ENCODE measurements at places on chromosomes 5 and 9.

- DNase-seq: no peak
Observed at GRCh38 chr9:110426052-110426709, 88.5 kb upstream of the TXNDC8 start.

DNA sequence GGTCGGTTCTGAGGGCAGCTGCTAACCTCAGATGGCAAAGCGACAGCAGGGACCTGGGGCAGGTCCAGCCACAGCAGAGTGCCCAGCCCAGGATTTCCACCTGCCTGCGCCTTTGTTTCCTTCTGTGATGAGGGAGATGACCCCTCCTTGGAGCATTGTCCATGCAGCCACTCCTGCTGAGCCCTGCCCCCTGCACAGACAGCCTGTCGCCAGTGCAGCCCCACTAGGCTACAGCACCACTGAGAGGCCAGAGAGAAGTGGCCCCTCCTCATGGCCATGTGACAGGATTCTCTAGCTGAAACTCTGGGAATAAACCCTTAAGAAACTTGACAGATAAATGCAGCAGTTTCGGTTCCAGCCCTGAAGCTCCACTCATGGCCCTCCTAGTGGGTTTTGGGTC is 10.5 kb upstream of the MRNIP start:
- peak; percentile 85 for DNase-seq

- no peak for DNase-seq
Observed at GRCh38 chr9:129225815-129226214, 47.8 kb upstream of the IER5L start.

DNA sequence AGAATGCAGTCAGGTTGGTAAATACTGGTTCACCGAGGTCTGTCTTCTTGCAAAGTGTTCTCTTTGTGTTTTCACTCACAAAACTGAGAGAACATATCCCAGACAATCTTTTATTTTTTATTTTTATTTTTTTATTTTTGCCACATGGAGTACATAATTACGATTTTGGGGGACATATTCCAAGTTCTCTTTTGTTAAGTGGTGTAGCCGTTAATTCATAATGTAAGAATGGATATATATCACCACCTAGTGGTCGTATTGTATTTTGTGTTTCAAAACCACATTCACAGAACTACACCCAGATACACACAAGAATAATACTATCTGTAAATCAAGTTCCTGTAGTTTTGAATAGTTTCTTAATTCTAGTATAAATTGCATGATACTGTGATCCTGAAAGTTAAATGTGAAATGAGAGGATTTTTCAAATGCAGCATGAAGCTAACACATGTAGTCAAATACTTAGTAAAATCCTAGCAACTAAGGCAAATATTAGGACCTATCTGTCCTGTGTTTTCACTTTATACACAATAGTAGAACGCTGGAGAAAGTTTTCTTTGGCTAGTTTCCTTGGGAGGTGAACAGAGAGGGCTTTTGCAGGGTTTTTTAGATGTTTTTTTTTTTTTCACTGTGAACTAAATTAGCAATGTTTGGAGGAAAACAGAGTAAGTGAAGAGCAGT is 92.7 kb downstream of the VCAN start:
- peak; percentile 25 for DNase-seq

GRCh38 chr5:1641560-1642166 is 117.9 kb upstream of the LPCAT1 start:
- DNase-seq: peak; percentile 87

- no peak for DNase-seq
Observed at GRCh38 chr9:134176599-134176968, 12.2 kb upstream of the RNU6ATAC start.

- no peak for DNase-seq
Observed at GRCh38 chr5:134446938-134447337, 35.3 kb upstream of the CDKN2AIPNL start.

- DNase-seq: no peak
Observed at GRCh38 chr5:2903451-2904395, 152.2 kb upstream of the IRX2 start.

- no peak for DNase-seq
Observed at GRCh38 chr9:98686961-98687855, 21.5 kb downstream of the GABBR2 start.

DNA sequence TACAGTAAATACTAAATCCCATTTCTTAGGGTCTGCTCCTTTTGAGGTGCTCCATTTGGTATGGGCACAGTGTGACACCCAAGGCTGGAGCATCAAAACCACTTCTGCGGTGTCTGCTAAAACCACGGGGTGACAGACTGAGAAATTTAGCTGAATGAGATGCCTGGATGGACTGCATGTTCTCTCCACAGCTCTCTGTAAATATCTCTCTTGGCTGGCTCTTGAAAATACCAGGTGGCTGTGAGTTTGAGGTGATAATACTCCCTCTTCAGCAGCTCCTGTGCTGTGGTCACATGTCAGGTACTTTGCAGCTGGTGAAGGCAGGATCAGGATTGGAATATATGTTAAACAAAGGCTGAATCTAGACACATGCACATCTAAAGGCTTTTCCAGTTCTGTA is 93.7 kb upstream of the SIMC1 start:
- no peak for DNase-seq

- DNase-seq: no peak
Observed at GRCh38 chr9:100216178-100216787, 117.2 kb downstream of the INVS start.

- no peak for DNase-seq
Observed at GRCh38 chr5:98031496-98031895, 742.0 kb upstream of the RGMB start.

- DNase-seq: peak; percentile 53
Observed at GRCh38 chr5:56264417-56265025, 31.4 kb upstream of the ANKRD55 start.

DNA sequence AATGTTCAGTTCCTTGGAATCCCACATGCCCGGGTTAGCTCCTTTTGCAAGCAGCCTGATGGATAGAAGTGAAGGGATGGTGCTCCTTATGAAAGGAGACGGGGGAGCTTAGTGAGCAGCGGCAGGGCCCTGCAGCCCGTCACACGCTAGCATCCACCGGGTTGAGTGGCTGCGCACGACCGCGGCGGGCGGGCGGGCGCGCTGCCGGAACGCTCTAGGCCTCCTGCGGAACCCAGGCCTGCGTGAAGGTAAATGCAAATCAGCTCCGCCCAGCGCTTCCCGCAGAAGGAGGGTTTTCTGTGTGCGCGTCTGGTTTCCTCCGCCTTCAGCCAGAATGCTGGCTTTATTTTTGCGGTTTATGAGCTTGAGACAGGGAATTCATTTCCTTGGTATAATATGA is 19.8 kb downstream of the IL12B start:
- DNase-seq: peak; percentile 15

GRCh38 chr9:12194731-12195130 is 498.5 kb upstream of the TYRP1 start:
- no peak for DNase-seq

GRCh38 chr5:93164690-93165089 is 416.3 kb downstream of the NR2F1-AS1 start:
- peak; percentile 3 for DNase-seq

- no peak for DNase-seq
Observed at GRCh38 chr9:69949396-69949795, 94.3 kb upstream of the MAMDC2 start.

GRCh38 chr5:68502531-68502930 is 287.0 kb downstream of the PIK3R1 start:
- no peak for DNase-seq

DNA sequence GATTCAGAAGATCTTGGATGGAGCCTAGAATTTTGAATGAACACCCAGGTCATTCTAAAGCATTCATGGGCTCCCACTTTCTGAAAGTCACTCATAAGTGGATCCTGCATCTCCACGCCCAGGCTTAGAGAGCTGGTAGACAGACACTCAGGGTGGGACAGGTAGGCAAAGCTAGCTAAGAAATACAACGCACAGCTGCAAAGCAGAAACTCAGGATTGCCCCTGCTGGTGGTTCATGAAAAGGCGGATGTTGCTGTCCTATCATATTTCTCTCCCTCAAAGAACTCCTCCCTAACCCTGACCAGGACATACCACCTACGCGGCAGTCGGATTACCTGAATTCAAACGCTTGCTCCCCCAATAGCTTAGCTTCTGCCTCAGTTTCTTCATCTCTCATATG is 226.5 kb downstream of the GLIS3 start:
- DNase-seq: no peak

- DNase-seq: no peak
Observed at GRCh38 chr5:169696621-169697510, 59.8 kb downstream of the DOCK2 start.

DNA sequence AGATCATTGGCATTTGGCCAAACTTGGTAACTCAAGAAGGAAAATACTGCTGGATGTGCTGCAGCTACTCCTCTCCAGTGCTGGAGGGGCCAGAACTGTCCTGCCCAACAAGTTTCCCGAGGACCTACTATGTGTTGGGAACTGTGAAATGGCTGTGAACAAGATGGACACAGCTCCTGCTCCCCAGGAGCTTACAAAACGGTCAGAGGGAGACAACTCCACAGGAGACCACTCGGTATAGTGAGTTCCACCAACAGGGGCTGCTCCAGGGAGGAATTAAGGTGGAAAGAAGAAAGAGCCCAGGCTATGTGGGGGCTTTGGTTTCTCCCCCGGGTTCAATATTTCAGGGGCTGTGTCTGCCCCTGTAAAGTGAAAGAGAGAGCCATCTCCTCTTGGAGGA is 78.8 kb downstream of the GNA14 start:
- peak; percentile 59 for DNase-seq

- no peak for DNase-seq
Observed at GRCh38 chr9:11233696-11234095, 620.9 kb upstream of the PTPRD start.

GRCh38 chr9:126491568-126491879 is 122.2 kb upstream of the LMX1B start:
- DNase-seq: no peak

DNA sequence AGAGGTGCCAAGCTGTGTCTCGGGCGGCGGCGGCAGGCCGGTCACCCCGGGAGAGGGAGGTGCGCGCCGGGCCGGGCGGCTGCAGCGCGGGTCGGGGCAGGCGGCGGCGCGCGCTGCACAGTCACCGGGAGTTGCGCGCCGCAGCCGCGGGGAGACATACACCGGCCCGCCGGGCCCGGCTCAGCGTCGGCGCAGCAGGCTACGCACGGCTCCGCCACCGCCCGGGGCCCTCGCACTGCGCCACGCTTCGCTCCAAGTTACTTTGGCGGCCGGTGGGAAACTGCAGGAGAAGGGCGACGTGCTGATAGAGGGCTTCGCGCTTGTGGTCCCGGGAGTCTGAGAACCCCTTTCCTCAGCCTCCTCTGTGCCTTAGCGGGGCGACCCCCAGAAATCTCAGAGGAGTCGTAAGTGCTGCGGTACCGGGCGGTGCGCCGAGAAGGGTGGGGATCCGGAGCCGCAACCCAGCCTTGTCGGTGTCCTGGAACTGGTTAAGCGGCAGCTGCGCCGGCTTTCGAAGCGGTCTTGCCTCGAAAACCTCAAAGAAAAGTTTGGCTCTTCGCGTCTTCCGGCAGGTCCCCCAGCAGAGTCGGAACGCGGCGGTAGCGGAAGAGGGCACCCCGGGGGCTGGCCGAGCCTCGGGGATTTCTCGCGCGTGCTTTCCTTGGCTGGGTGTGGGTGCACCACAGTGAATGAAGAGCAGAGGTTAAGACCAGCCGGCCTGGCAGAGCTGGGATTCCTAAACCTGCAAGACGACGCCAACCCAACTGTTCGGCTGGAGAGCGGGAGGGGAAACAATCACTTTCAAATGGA is at the start of gene EFNA5:
TSS of gene EFNA5 (minus strand) at position 6 of the 810 bp plus-strand sequence.
- peak; percentile 62 for DNase-seq

DNA sequence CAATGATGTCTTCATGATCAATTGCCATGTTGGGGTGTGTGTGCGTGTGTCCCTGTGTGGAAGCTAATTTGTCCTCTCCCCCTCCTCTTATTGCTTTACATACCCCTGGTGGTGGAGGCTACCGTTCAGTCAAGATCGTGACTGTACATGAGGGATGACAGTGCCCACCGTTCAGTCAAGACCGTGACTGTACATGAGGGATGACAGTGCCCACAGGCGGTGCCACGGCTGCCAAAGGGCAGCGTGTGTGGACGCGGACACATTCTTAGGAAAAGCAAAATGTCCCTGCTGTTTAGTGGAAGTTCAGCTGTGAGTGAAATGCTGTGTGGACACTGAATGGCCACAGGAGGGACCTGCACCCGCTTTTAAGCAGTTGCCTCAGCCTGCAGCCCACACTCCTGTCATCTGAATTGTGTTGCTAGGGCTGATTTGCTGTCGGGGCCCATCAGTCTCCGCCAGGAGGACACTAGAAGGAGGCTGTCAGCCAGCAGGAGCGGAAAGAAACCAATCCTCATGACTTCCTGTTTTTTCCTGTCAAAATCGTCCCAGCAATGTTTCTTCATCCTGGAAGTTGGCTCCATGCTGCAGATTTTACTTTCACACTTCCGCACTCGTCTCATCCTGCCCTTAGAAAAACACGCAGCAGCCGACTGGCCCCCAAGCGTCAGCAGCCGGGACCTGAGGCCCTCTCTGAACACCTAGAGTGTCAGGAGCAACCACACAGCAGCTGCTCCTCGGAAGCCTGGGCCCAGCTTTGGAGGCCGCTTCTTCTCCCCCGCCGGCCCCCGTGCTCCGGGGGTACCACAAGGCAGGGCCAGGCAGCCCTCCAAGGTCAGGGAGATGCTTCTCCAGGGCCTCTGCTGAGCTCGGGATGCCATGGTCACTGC is 9.1 kb downstream of the OR2V1 start:
- no peak for DNase-seq

DNA sequence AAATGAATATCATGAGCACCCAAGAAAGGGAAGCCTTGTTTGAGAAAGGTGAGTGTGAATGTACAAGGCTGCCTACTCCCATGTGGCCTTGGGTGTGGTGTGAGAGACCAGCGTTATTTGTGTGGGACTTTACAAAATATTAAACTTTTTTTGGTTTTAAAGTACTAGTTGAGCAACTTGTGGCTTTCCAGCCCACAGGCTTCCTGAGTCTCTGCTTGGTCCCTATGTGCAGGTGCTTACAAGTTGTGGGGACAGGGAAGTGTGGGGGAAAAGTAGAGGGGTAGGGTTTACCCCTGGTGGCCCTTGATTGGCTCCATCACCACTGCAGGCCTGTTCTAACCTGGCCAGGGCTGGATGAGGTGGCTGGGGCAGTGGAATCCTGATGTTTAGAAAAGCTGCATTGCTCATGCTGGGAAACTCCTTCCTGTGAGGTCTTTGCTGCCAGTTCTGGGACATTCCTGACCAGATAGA is 19.7 kb downstream of the PTTG1 start:
- DNase-seq: no peak

DNA sequence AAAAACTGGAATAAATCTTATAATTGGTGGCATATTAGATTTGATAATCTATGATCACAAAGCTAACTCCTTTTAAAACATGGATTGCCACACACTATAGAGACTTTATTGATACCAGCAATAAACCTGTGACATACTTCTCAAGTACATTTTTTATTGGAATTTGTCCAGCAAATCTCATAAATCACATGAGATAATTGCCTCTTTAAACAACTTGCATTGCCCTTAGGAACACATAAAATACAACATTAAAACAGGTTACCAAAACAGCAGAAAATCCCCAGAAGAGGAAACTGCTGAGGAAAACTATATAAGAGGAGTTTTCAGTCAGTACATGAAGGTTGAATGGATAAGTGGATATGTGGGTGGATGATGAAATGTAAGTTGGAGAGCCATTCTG is 124.6 kb downstream of the SNCAIP start:
- DNase-seq: no peak

- DNase-seq: no peak
Observed at GRCh38 chr9:76626141-76626540, 138.1 kb upstream of the PCA3 start.
